ENCODE measurements at places on chromosomes 16 and 17.

DNA sequence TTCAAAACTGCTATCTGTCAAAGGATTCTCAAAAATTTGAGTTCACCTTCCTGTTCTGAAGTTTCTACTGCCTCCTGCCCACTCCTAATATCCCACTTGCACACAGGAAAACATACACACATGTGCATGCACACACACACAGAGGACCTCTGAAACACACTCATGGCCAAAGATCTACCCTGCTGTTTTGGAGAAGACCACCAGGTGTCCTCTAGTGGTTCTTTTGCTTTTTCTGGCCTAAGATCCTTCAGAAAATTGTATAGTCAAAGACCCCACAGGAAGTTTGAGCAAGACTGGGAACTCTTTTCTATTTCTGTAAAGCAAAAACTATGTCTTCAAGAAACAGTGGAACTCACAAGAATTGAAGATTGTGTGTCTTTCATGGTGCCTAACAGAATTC is 90.2 kb downstream of the CDH8 start:
- DNase-seq, result no peak

DNA sequence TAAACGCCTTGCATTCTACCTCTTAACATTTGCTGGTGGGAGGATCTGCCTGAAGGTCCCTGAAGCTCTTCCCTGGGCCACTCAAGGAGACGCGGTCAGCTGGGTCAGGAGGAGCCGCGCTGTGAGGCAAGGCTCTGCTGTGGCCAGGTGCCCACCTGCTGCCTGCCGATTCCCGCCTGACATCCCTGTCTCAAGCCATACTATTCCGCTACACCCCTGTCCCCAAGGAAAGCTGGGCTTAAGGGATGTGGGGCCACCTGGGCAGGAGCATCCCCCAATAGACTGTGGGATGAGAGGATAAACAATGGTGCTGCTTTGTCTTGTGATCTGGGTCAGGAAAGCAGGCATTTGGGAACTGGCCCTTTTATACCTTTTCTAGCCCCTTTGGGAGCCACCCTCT is 5.1 kb downstream of the TPPP3 start:
- no peak for DNase-seq

- no peak for DNase-seq
Measured at GRCh38 chr17:8162233-8162996, at the start of gene VAMP2. VAMP2 (minus strand) TSS chr17:8162948; CDS start chr17:8162879, 69 bp downstream.

DNA sequence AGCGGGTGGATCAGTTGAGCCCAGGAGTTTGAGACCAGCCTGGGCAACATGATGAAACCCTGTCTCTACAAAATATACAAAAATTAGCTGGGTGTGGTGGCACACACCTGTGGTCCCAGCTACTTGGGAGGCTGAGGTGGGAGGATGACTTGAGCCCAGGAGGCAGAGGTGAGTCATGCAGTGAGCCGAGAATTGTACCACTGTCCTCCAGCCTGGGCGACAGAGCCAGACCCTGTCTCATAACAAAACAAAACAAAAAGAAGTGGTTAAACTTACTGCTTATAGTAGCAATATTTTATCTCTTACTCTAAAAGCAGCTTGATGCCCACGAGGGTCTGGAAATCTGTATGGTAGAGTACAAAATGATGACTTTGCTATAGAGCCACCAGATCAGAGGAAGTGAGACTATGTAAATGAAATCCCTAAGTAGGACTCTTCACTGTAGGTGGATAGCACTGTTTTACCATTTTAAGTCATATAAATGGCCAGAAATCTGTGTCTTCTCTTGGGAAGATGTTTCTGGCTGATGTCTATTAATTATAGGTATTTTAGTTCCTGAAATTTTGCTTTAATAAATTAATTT is 60.4 kb upstream of the MRC2 start:
- DNase-seq, result no peak

- no peak for DNase-seq
Measured at GRCh38 chr17:43669971-43670644, 8.4 kb upstream of the MEOX1 start.

GRCh38 chr16:87173294-87173893 is 143.8 kb downstream of the C16orf95 start:
- no peak for DNase-seq

DNA sequence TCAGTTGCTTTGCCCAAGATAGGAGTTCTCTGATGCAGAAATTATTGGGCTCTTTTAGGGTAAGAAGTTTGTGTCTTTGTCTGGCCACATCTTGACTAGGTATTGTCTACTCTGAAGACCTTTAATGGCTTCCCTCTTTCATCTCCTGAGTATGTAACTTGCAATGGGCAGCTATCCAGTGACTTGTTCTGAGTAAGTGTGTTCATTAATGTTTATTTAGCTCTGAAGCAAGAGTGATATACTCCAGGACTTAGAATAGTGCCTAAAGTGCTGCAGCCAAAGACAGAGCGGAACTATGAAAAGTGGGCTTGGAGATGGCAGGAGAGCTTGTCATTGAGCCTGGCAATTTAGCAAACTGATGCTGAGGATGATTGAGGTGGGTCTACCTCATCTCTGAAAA is 8.8 kb upstream of the TANGO6 start:
- DNase-seq, result no peak

DNA sequence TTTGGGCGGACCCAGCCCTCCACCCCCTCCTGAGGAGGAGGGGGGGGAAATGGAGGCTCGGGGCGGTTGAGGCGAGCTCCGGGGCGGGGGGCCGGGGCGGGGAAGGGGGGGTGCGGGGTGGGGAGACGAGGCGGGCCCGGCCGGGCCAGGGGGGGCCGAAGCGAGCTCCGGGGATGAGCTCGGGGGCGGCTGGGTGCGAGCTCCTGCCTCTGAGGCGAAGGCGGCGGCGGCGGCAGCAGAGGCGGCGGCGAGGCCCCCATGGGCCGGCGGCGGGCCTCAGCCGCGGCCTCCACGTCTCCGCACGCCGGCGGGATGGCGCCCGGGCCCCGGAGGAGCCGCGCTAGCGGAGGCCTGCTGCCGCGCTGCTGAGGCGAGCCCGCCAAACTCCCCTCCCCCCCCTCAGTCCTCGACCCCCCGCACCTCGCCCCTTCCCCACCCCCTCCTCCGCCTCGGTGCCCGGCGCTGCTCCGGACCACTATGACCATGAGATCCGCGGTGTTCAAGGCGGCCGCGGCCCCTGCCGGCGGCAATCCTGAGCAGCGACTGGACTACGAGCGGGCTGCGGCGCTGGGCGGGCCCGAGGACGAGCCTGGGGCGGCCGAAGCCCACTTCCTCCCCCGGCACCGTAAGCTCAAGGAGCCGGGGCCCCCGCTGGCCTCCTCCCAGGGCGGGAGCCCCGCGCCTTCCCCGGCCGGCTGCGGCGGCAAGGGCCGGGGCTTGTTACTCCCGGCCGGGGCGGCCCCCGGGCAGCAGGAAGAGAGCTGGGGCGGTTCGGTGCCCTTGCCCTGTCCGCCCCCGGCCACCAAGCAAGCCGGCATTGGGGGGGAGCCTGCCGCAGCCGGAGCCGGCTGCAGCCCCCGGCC is 596 bp downstream of the MSL1 start:
- DNase-seq, result no peak

GRCh38 chr16:30397056-30397455 is 1.8 kb downstream of the ZNF48 start:
- DNase-seq, result no peak

GRCh38 chr17:8369944-8370343 is 6.6 kb downstream of the KRABD2 start:
- no peak for DNase-seq

DNA sequence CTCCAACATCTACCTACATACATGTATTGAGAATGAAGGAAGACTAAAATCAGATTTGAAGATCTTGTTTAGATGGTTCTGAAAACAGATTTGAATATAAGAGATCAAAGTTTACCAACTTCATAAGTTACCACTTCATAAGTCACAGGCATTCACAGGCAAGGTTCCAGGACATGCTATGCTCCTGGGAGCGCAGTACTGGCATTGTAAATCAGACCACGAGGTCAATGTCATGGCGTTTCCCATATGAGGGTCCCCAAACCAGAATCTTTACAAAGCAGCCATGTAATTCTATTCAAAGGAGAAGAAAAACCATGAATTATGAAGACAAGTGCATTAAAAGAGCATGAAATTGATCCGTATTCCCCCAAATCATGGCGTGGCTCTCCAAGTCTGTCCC is 3.0 kb downstream of the CDH11 start:
- DNase-seq, result no peak

DNA sequence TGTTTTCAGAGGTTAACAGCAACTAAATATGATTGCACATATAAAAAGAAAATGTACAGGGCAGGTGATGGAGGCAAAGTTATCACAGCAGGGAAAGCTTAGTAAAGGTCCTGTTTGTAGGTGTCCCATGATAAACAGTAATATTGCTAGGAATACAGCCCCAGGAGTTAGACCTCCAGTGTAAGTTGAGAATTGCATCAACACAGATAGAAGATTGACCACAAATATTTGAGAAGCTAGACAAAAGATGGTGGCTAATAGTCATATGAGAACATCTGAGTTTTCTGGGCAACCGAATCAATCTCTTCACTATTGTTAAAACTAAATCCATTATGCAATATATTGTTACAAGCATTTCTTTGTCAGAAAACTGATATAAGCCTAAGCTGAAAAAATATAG is 152.6 kb downstream of the CDH11 start:
- no peak for DNase-seq

- no peak for DNase-seq
Measured at GRCh38 chr16:935684-936083, 35.1 kb downstream of the LMF1 start.

GRCh38 chr16:53356478-53357207 is 77.6 kb upstream of the RBL2 start:
- DNase-seq, result no peak

DNA sequence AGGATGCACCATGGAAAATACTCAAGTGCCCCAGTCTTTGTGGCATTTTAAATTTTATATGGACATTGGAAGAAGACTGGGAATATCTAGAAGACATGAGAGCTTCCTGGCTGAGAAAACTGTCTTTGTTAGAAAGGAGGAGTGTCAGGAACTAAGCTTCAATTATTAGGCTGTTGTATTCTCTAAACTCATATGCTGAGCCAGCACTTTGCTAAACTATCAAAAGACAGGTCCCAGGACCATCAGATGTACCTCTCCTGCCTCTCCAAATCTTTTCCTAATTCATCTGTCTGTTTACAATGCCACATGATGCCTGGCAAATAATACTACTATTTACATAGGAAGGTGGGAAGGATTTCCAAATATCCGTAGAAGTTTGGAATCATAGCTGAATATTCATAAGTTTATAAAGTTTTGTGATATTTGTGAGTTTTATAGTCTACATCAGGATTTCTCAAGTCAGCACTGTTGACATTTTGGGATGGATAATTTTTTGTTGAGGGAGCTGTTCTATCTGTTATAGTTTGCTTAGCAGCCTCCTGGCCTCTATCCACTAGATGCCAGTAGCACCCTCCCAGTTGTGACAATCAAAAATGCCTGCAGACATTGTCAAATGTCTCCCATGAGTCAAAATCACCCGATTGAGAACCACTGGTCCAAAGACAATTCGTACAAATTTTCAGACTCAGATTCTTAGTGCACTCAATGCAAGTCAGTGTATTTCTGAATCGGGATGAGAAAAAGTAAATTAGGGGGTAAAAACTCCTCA is 61.2 kb upstream of the NETO2 start:
- DNase-seq, result no peak

DNA sequence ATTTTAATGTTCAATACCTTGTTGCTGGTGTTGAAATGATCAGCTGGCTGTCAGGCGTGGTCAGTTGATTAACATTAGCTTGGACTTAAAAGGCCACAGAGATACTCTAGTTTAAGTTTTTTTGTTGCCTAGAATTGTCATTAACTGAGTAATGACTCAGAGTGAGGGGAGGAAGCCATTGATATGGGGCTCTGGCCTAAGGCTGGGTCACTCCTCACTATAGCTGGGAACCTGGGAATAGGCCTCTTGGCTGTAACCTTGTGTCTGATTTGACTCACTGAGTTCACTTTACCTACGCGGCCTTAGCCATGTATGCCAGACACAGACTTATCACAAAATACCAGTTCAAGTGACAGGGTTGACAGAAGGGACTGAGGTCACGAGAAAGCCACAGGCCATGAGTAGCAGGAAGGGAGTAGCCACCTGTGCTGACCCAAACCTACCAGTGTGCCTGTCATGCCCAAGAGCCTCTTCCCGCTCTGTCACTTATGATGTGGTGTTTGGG is 37.9 kb upstream of the ADCY7 start:
- no peak for DNase-seq
